ENCODE measurements at places on chromosomes 11 and 22.
A peak's percentile ranks its signal among the peaks of the same experiment; 100 is the strongest.

DNA sequence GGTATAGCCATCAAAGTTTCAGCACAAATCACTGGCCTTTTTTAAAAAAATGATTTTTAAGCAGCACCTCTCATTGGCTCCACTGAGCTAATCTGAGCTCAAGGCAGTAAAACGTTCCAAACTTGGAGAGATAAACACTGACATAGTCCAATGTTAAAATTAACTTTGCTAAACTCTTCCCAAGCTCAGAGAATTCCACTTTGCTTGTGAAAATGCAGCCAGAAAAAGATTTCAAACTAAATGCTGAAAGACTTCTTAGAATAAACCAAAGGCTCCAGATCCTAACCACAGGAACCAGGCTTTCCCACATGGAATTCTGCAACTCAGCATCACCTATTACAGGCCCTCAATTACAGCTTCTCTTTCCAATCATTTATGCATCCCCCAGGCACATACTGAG lies 84.7 kb upstream of the GDPD4 start:
- DNase-seq = no peak

- DNase-seq = no peak
Measured at GRCh38 chr11:3926458-3927095, 71.1 kb downstream of the STIM1 start.

GRCh38 chr11:2377511-2378443 lies 667 bp downstream of the CD81 start:
- DNase-seq = peak; percentile 62

- DNase-seq = peak; percentile 78
Measured at GRCh38 chr22:37933711-37934376, 19.6 kb downstream of the C22orf23 start.

- no peak for DNase-seq
Measured at GRCh38 chr11:44754876-44755555, 28.3 kb downstream of the TSPAN18 start.

- no peak for DNase-seq
Measured at GRCh38 chr11:64558065-64558745, 32.8 kb upstream of the SLC22A12 start.

DNA sequence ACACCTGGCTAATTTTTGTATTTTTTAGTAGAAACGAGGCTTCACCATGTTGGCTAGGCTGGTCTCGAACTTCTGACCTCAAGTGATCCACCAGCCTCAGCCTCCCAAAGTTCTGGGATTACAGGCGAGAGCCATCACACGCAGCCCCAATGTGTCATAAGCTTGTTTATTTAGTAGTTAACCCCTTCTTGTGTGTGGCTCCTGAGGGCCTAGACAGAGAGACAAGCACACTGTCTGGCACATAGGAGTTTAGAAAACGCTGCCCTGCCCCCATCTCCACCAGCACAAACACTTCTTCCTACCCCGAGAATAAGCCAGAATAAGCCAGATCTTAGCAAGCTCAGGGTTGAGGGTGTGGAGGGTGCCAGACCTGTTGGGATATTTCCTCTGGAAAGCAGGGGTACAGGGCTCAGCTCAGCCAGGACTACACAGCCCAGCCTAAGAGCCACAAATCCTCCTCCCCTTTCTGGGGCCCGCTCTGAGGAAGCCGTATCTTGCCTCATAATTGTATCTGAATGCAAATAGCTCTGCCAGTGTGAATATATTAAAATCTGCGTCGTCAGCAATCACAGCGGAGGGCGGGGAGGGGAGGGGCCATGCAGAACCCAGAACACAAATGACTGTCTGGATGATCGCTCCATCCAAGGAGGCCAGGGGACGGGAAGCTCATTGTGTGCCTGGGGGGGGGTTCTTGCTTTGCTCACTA lies 247.3 kb downstream of the MN1 start:
- DNase-seq = no peak

- DNase-seq = no peak
Measured at GRCh38 chr11:104916442-104916841, 18.2 kb upstream of the CASP12 start.

DNA sequence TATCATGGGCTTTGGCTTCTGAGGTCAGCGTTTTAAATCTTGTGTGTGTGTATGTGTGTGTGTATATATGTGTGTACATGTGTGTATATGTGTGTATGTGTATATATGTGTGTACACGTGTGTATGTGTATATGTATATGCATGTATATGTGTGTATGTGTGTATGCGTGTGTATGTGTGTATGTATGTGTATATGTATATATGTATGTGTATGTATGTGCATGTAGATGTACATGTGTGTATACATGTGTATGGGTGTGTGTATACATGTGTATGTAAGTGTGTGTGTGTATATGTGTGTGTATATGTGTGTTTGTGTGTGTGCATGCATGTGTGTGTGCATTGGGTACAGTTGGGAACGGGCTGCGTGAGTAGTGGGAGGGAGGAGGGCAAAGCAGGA lies 123.0 kb downstream of the ST3GAL4 start:
- DNase-seq = no peak
